ENCODE measurements at places on chromosomes 11 and 22. TPM values are rescaled to one million over a fixed set of nuclear protein-coding genes. Genes with fewer than 3 reads are reported as not detected.

DNA sequence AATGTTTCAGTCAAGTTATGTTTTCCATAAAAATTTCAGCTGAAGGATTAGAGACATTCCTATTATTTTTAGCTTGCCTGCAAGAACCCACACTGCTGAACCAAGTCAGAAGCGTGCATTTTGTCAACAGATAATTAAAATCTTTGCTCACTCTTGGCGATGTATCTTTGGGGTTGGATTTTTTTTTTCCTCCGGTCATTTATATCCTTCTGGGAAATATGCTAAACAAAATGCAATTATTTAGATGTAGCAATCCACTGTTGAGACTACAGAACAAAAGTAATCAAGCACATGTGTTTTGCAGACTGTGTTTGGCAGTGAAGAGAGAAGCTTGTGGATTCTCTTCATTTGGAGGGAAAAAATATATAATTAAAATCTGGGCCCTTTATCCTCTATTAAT, 15.3 kb upstream of the NELL1 start:
- H3K27me3 ChIP-seq: no peaks in the 10 kb centered on the region
- no peaks in the 10 kb centered on the region for H3K4me1 ChIP-seq
- no peak overlapping the region for H3K27ac ChIP-seq
- no peaks in the 10 kb centered on the region for H3K36me3 ChIP-seq

DNA sequence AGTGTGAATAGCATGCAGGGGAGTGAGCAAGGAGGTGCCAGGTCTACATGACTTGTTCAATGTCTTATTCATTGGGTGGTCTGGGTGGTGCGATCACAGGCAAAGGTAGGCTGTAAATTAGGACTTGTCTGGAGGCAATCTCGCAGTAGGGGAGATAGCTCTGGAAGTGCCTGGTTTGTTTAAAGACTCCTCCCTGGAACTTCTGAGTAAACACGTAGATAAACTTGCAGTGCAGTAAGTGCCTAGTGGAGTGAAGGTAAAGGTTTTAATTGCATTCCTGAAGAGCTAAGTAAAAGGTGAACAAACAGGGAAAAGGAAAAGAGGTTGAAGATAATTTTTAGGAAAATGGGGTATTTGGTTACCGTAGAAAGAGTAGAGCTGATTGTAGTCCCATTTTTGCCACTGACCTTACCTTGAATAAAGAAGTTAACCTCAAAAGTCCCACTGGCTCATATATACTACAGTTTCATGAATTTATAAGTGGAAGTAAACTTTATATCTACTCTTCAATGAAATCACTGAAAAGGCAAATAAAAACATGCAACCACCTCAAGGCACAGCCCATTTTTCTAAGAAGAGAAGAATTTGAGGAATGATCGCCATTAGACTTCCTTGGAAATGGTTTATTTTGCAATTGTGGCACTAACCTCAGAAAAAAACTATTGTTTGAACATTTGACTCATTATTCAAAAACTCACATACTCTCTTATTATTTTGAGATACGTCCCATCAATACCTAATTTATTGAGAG, 44.3 kb downstream of the AASDHPPT start:
- H3K4me3 ChIP-seq: no peak overlapping the region
- H3K36me3 ChIP-seq: no peaks in the 10 kb centered on the region
- no peaks in the 10 kb centered on the region for H3K4me1 ChIP-seq
- no peaks in the 10 kb centered on the region for H3K27me3 ChIP-seq
- H3K27ac ChIP-seq: no peak overlapping the region

- no peak for DNase-seq
- no peaks in the 10 kb centered on the region for H3K4me1 ChIP-seq
- H3K4me3 ChIP-seq: no peak overlapping the region
Measured at GRCh38 chr11:1006762-1007161, 29.8 kb downstream of the MUC6 start.

GRCh38 chr11:66910669-66911068, 47.5 kb downstream of the PC start:
- H3K27me3 ChIP-seq: no peaks in the 10 kb centered on the region
- no peaks in the 10 kb centered on the region for H3K36me3 ChIP-seq
- H3K4me1 ChIP-seq: peaks cover 32% of the 10 kb centered on the region
- H3K4me3 ChIP-seq: no peak overlapping the region
- H3K27ac ChIP-seq: no peak overlapping the region

DNA sequence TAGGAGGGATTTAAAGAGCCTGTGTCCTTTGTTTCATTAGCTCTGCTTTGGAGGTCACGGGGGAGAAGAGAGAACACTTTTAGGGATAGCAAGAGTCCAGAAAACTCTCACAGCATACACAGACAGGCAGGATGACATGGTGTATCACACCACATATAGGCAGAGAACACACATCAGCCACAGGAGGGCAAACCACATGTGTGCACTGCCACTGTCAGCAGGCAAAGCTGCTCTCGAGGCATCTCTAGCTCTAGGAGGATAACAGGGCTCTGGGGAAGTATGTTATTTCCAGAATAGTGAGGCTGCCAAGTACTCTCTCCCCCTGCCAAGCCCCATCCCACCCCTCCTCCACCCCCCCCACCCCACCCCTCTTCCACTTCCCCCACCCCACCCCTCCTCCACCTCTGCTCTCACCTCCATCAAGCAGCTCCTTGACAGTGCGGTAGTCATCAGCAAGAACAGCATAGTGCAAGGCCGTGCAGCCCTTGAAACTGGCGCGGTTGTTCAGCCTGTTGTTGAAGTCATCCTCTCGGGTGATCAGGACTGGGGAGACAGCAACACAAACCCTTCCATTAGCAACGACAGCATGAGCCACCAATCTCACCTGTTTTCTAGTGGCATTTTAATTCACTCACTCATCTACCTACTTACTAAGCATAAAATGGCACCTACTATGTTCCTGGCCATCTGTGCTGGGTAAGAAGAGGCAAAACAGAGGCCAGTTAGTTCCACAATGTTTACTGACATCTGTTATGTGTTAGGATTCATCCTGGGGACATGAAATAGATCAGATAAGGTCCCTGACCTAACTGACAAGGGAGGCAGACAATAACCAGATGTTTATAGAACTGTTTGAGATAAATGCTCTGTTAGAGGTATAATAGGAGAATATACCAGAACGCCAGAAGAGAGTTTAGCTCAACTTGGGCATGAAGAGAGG, 75.6 kb downstream of the CLPB start:
- no peaks in the 10 kb centered on the region for H3K4me1 ChIP-seq
- no peak for DNase-seq
- no peak overlapping the region for H3K27ac ChIP-seq
- no peak overlapping the region for H3K4me3 ChIP-seq

DNA sequence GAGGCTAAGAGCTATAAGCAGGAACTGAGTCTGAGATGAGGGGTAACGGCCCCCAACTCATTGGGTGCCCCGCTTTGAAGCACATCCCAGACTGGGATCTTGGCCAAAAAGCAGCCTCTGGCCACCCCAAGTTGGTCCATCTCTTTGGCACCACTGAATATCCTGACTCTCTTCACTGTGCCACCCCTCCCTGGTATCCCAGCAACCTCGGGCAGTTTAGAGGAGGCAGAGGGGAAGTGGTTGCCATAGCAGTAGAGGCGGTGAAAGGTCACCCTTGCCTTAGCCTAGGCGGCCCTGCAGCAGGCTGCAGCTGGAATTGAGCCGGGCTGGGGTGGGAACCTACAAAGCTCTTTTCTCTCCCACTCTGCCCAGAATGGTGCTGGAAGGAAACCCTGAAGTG, 1.1 kb downstream of the PELI3 start:
- DNase-seq: no peak
- H3K27me3 ChIP-seq: no peaks in the 10 kb centered on the region
- peak overlapping the region; percentile 88 for H3K4me3 ChIP-seq
- peaks cover 24% of the 10 kb centered on the region for H3K4me1 ChIP-seq
- peaks cover 19% of the 10 kb centered on the region for H3K36me3 ChIP-seq
- H3K27ac ChIP-seq: peak overlapping the region; percentile 76

DNA sequence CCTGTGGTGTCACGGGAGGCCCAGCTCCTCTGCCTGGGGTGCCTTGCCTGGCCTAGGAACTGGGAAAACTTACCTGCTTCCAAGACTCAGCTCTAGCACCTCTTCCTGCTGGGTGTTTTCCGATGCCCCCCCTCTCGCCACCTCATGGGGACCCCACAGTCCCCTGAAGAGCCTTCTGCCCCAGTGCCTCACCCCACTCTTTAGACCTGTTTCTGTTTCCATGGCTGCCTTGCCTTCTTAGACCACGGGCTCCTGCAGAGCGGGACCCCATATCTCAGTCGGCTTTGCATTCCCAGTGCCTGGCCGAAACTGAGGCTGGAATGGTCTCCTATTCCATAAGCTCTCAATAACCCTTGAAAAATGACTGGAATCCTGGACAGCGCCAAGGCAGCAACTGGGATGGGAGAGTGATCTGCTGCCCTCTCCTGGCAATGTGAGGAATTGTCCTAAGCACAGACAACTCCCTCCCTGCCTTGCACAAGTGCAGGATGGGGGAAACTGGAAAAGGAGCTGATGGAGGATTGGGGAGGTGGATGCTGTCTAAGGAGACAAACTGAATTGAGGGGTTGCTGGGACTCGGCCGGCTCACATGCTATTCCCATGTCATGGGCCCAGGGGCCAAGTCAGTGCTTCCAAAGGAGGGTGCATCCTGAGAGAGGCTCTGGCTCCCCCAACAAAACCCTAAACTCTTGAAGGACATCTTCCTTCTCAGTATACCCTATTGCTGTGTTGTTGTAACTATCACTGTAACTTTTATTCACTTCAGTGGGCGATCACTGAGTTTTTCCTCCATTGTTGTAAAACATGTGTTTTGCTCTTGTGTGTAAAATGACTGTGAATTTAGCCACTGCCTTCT, 26.6 kb upstream of the IL17RA start:
- peak; percentile 94 for DNase-seq
- no peak overlapping the region for H3K4me3 ChIP-seq
- H3K27me3 ChIP-seq: no peaks in the 10 kb centered on the region
- no peak overlapping the region for H3K27ac ChIP-seq

Gene PHF21A
- 38.8 TPM for total RNA-seq

Gene MADD
- 35.4 TPM for total RNA-seq

Gene TEAD1
- total RNA-seq: 212 TPM

Gene GLYATL2
- not detected for total RNA-seq
